ENCODE measurements at places on chromosomes 12 and 14. TPM values are rescaled to one million over a fixed set of nuclear protein-coding genes. Genes with fewer than 3 reads are reported as not detected.
A peak's percentile ranks its signal among the peaks of the same experiment; 100 is the strongest.

DNA sequence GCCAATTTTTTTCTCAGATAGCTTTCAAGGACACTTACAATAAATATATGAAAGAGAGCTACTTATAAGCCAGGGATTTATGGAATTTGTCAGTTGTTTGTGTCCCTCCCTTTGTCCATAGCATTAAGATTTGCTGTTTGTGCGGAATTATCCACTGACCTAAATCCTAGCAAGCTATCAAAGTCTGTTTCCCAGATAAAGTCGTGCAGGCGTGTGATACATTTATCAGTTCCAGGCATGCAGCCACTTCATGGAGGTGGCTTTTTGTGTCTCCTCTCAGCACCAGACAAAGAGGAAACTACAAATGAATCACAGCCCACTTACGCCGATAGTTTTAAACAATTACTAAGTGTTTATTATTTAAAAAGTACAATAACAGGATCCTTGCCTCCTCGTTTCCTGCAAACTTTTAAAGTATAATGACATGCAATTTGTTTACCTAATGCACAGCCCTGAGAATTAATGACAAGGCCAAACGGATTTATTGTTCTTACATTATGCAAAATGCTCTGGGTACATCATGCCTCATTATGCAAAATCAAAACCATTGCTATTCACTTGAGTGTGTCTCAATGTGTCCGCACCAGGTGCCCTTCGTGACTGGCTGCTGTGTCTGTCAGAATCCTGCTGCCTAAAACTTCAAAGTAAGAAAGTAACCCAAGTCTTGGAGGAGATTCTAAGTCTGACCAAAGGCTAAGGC, 423.2 kb downstream of the GLT1D1 start:
- no peak for DNase-seq

The SLC38A4 gene
- total RNA-seq = not detected

The KLRC2 gene
- total RNA-seq = 4.4 TPM

The RD3L gene
- not detected for total RNA-seq

- peak; percentile 9 for DNase-seq
Observed at GRCh38 chr12:52531566-52532300, 11.5 kb upstream of the KRT5 start.

- DNase-seq = no peak
Observed at GRCh38 chr14:61102549-61103466, 121.8 kb downstream of the SLC38A6 start.

The OR6C65 gene
- total RNA-seq = not detected

DNA sequence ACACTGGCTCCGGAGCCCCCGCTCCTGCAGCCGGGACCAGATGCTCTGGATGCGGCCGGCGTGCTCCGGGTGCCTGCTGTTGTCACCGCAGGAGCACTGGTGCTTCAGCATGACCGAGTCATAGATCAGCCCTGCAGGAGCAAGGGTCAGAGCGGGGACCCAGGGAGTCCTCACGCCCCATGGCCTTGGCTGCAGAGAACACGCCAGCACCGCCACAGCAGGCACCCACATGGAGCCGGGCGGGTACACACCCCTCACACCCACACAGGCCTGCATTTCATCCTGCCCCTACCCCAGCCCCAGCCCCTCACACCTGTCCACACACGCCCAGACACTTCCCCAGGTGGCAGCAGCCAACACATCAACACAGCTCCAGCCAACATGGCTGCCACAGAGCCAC, 18.8 kb downstream of the SLC48A1 start:
- DNase-seq = no peak

GRCh38 chr12:92928421-92928961, 604 bp downstream of the EEA1 start:
- no peak for DNase-seq

GRCh38 chr12:120529641-120530417, 871 bp upstream of the COQ5 start:
- DNase-seq = no peak

DNA sequence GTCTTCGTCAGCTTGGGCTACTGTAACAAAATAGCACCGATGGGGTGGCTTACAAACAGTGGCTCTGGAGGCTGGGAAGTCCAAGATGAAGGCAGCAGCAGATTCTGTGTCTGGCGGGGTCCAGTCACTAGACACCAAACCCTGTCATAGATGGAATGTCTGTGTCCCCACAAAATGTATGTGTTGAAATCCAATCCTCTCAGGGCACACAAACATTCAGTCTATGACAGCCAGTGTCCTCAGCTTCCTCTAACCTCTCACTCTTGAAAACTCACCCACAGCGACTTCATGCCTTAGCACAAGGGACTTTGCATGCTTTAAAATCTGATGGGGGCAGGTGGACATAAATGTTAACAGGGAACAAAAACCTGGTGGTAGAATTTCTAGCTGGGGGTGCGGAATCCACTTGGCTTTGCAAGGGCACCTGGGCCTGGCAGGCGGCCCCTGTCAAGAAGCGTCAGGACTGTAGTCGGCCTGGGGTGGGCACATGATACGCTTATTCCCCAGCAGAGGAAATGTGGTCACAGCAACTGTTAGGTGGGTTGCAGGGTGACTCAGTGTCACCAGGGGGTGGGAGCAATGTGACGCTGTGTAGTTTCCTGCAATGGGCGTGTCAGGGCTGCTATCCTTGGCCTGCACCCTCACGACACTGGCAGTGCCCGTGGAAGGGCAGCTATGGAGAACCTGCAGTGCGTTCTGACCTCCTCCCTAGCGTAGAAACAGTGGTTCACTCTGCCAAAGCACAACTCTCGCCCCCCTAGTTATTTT, 17.7 kb downstream of the RIN3 start:
- DNase-seq = peak; percentile 76

DNA sequence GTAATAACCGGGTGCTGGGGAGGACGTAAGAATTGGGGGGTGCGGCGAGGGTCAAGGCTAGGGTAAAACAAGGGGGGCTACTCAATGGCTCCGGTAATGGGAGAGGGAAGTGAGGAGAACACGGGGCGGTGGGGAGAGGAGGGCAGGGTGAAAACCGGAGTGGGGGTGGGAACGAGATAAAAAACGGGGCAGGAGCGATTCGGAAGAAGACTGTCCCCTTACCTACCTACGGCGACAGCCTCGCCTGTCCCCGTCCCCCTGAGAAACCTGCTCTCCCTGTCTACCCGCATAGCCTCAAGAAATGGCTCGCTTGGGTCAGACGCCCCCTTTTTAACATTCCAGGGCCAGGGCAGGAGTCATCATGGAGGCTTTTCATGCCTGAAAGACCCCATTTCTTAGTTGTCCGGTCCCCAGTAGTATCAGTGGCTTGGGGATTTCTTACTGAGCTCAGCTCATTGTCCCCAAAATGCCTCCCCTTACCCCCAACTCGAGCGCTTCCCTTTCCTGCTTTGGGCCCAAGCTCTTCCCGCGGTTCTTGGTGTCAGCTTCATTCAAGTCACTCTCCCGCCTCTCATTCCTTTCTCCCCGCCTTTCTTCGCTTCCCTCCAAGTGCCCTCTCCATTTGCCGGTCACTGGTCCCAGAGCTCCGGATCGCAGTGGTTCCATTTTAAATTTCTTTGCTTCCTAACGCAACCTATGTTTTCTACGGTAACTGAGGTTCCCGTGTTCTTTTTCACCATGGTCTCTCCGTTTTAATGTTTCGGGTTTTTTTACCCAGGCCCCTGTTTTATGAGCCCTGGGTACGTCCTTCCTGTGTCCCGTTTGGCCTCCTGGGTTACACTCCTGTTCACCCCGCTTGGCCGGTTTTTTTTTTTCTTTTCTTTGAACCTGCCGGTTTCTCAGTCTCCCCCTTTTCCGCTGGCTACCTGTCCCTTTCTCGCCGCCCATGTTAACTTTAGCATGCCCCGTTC, 1.2 kb upstream of the WSB2 start:
- DNase-seq = peak; percentile 46

The MYH6 gene
- total RNA-seq = not detected

DNA sequence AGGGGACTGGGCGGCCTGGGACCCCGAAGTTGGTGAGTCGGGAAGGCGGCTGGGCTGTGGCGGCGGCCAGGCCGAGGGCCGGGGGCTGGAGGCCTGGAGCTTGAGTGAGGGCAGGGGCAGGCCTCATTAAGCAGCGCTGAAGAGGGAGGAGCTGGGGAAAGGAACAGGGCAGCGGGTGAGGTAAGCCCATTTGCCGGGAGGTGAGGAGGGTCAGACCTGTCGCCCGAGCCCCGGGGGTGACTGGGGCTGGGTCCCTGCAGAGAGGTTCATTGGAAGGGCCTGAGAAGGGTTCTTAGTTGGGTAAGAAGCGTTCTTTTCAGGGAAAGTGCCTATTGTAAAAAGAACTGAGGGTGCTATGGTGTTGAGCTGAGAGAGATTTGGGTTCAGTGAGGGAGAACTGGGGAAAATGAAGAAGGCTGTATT, 441 bp downstream of the RAB5B start:
- DNase-seq = no peak

DNA sequence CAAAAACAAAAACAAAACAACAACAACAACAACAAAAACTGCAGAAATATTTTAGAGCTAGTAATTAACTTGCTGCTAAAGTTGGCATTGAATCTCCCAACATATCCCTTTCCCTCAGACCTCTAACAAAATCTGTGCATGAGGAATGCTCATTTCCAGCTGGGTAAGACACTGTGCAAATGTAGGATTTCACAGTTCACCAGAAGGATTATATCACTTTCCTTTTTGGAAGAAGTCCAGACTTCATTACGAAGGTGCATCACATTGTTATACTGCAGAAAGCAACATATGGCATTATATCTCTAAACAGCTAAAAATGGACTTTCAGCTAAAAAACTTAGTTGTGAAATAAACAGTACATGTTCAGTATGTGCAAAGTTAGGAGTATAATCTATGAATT, 341.8 kb downstream of the FSCB start:
- no peak for DNase-seq

GRCh38 chr14:52003324-52003723, 14.0 kb downstream of the RTRAF start:
- no peak for DNase-seq

The PCNX1 gene
- 93.0 TPM for total RNA-seq

GRCh38 chr14:101563654-101564443, 2.6 kb downstream of the DIO3 start:
- no peak for DNase-seq
